Skeletal muscle cell (primary cell): ENCODE measurements at places on chromosomes 16 and 17.

GRCh38 chr16:9372934-9373890 lies 281.8 kb downstream of the HAPSTR1 start:
- DNase-seq, result no peak

- DNase-seq, result no peak
Observed at GRCh38 chr17:11889266-11889665, 108.0 kb downstream of the ZNF18 start.

DNA sequence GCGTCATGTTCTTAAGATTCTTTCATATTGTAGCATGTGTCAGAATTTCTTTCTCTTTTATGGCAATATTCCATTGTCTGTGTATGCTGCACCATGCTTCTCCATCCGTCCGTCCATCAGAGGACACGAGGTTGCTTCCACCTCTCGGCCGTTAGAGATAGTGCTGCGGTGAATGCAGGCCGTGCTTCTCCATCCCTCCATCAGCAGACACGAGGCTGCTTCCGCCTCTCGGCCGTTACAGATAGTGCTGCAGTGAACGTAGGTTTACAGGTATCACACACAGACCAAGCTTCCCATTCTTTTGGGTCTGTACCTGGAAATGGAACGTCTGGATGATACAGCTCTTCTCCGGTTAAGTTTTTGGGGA lies 113.5 kb downstream of the CMIP start:
- no peak for DNase-seq

- no peak for DNase-seq
Observed at GRCh38 chr16:23384878-23385277, 68.1 kb downstream of the COG7 start.

GRCh38 chr17:68581863-68582645 lies 19.1 kb downstream of the FAM20A start:
- no peak for DNase-seq

- DNase-seq, result no peak
Observed at GRCh38 chr16:35200662-35201061, 1741.2 kb downstream of the TP53TG3F start.

GRCh38 chr16:51822471-51822870 lies 671.4 kb upstream of the SALL1 start:
- no peak for DNase-seq

GRCh38 chr16:58488531-58488930 lies 11.4 kb upstream of the NDRG4 start:
- DNase-seq, result no peak

- no peak for DNase-seq
Observed at GRCh38 chr16:56812884-56813283, 52.1 kb upstream of the SLC12A3 start.

DNA sequence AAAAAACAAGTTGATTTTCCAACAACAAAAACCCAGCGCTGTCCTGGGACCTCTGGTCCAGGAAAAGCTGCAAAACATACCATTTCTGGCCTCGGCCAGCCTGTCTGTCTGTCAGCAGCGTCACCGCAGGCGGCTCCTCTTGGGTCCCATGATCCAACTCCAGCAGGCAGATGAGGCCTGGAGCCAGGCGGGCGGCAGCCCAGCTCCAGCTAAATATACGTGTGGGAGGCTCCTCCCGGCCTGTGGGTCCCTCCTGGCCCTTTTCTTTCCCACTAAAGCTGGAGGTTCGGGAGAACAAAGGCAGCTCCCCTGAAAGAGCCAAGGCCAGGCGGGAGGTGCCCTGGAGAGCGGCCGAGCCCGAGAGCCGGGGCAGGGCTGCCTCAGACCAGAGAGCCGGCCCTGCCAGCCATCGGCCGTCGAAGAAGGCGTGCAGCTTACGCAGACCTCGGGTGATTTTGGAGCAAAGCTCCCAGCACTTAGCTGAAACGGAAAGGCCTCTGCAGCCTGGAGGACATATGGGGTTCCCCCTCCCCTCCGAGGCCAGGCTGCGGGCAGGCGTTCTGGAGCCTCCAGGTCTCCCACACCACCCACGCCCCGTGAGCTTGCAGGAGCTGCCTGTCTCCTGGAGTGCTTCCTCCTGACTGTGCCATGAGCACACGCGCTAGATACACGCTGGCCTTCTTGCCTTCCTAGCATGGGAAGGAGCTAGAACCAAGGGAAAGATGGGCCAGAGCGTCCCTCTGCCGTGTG lies 19.9 kb upstream of the JPH3 start:
- DNase-seq, result peak; percentile 71

- DNase-seq, result no peak
Observed at GRCh38 chr17:27630607-27631410, at the start of gene LGALS9. LGALS9 (plus strand) TSS chr17:27631188; CDS start chr17:27631266, 78 bp downstream.

DNA sequence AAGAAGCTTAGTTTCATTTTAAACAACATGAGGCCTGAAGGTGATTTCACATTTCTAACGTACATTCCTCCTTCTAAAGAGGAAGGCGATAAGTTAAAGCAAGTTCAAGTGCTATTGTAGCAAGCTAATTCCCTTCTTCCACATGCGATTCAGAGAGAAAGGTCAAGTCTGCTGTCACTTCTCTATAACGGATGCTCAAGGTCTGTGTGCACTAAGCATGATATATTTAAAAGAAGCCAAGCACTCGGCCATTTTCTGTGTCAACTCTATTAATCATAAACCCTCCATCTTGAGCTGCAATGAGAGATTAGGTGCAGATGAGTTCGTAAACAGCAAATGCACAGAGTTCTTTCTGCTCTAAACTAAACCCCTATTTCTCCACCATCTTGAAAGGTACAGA lies 568.8 kb upstream of the ZFHX3 start:
- no peak for DNase-seq

DNA sequence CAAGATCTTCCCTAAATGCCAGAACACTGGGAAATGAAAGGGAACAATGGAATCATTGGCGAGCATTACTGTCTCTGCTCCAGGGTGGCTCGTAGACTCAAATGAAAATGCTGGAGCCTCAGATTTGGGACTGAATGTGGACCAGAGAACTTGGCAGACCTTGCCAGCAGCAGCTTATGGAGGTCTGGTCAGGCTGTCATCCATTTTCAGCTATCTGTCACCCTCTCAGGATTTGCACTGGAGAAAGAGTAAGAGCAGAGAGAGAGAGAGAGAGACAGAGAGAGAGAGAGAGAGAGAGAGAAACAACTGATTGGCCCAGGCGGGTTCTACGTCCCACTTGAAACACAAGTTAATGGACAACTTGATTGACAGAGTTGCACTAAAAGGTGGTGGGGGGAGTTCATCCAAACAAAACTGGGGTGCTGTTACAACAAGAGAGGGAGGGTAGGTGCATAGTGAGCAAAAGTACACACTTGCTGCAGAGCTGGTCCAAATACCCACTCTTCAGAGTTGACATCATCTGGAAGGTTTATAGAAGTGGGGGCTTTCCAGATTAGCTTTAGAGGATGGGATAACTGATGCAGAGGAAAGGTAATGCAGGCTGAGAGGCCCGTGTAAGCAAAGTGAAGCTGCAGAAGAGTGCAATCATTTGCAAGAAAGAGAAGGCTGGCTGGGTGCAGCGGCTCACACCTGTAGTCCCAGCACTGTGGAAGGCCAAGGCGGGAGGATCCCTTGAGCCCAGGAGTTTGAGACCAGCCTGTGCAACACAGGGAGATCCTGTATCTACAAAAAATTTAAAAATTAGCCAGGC lies 16.5 kb upstream of the NSMCE1 start:
- no peak for DNase-seq

DNA sequence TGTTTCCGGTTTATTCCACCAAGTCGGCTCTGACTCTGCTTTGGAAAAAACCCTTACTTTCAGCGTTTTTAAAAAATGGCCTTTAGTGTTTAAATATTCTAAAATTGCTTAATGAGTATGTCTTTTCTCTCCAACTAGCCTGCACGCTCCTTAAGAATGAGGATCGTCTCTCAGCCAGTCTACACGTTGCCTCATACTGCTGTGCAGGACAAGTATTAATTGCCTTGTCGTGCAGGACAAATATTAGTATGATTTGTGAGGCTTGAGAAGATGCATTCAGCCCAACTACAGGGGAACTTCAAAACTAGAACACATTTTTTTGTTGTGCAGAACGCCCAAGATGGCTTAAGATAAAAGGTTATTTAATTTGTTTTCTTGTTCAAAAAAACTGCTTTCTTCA lies 61.2 kb downstream of the MARCHF10 start:
- DNase-seq, result no peak

DNA sequence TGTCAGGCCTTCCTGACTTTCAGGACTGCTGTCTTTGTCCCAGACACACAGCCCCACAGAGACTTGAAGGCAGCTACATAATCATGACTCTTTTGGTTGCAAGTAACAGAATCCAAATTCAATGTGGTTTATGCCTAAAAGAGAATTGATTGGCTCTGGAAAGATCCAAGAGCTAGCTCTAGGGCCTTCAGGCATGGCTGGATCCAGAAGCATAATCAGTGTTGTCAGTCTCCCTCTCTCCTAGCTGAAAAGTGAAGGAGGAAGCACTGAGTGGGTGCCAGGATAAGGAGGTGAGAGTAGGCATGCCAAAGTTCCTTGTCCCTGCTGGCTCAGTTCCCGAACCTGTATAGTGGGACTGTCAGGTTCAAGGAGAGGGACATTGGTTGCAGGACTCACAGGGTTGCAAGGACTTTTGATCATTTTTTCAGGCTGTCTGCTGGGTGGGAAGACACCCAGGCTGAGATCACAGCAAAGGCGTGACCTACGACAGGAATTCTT lies 25.5 kb downstream of the SNX20 start:
- DNase-seq, result no peak

GRCh38 chr17:59105852-59106462 lies 723 bp downstream of the TRIM37 start:
- DNase-seq, result no peak

DNA sequence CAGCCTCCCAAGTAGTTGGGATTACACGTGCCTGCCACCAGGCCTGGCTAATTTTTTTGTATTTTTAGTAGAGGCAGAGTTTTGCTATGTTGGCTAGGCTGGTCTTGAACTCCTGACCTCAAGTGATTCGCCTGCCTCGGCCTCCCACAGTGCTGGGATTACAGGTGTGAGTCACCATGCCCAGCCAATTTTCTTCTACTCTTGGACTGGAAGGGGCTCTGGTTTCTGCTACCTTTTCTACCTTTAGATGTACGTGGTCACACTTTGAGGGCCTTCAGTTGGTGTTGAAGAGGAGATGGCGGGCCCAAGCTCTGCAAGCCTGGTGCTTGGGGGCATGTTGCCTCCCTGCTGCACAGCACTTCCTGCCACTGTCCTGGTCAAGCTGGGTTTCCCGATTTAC lies 173.6 kb downstream of the PRKCA start:
- DNase-seq, result no peak

GRCh38 chr16:85420501-85421337 lies 192.4 kb upstream of the GSE1 start:
- DNase-seq, result no peak

DNA sequence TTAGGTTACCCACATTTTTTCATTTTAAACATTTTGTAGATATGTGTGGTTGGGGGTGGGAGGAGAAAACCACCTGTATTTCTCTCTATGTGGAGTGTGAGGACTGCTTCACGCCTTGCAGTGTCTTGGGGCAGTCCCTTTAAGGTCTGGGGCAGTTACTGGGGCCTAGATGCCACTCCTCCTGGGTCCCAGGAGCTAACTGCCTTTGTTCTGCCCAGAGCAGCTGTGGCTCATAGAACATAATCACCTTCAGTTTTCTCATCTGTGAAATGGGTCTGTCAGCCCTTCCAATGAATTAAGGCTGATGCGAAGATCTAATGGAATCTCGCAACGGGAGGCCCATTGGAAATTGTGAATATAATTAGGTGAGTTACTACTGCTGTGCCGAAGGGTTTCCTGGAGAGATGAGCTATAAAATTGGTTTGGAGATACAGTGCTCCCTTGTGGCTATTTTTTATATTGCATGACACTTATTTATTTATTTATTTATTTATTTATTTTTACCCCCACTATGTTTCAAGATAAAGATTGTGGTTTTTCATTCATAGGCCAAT lies 22.9 kb downstream of the DHRS7C start:
- no peak for DNase-seq

DNA sequence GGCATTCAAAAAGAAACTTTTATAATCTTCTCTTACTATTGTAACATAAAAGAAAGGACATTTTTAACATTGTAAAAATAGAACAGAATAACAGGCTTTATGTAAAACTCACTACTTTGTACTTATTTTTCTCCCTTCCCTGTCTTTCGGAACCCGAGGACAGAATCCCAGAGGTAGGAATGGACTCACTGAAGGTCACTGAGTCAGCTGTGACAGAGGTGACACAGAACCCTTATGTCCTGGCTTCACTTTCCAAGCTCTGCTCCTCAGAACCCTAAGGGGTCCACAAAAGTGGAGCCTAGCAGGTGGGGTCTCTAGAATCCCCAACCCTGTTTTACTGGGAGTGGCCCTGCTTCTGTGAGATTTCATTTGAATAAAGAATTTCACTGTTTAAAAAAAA lies 3.7 kb downstream of the KCTD13 start:
- no peak for DNase-seq

DNA sequence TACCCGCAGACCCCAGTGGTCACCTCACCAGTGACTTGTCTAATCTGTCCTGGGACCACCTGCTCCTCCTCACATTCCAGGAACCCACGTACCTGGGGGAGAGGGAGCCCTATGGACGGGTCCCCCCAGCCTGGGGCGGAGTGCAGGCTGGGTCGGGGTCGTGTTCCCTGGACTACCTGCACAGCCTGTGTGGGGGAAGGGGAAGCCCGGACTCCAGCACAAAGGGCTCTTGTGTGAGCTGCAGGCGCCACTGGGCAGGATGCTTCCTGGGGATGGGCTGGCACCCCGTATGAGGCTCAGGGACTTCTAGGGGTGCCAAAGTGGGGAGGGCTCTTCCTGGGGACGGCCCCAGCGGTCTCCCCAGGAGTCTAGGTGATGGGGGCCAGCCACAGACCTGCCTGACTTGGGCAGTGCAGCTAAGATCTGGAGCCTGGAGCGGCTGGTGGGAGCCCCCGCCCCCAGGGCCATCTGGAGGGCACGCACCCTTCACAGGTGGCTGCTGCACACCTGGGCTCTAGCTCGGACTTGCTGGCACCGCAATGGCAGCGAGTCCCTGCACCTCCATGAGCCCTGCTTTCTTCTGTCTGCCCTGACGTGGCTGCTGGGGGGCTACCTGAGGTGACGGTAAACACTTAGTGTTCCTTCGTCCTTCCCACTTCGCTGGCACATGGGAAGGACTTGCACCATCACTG lies 7.5 kb downstream of the VASN start:
- no peak for DNase-seq

- DNase-seq, result no peak
Observed at GRCh38 chr16:66701516-66701915, 5.0 kb upstream of the CMTM4 start.

DNA sequence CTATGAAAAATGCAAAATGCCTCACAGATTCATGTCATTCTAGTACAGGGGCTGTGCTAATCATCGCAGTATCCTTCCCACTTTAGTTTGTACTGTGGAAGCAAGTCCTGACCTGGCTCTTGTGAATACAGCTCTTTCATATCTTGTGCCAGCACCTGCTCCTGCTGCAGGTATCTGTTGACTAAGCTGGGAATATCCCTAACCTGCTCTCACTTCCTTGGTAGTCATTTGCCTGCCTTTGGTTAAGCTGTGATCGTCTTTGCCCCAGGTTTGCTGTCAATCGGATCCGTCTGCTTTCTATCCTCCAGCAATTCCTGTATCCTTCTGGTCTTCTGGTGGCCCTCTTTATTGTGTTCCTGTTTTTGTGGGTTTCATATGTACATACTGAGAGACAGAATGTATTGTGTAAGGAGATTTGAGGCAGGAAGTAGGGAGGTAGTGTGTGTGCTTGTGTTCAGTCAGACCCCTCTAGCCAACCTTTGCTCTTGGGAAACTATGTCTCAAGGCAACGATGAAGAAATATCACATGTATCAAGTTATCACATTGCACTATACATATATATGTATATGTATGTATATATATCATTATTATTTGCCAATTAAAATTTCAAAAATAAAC lies 7.7 kb upstream of the GINS3 start:
- no peak for DNase-seq

- no peak for DNase-seq
Observed at GRCh38 chr16:82753821-82754220, 127.1 kb downstream of the CDH13 start.
